Thymus (tissue), 14 donors: ENCODE measurements at places on chromosomes 5 and 9. TPM values are rescaled to one million over a fixed set of nuclear protein-coding genes. Genes with fewer than 3 reads are reported as not detected.

DNA sequence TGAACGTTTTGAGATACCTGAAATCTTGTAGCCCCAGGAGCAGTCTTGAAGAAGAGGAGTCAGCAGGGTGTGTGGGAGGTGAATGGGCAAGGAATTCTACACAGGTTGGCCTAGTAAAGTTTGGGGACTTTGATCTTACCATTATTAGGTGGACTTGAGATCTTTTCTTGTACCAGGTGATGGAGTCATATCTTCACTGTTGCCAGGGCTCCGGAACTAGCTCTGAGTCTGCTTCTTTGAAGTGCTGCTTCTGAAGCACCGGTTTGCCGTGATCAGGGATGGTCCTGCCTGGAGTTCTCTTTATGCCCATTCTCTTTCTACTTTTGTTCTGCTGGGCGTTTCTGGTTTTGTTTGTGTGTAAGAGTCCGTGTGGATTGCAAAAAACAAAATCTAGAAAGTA lies 27.4 kb downstream of the RCL1 start:
- H3K36me3 ChIP-seq: no peaks in the 10 kb centered on the region
- no peaks in the 10 kb centered on the region for H3K27me3 ChIP-seq
- H3K4me1 ChIP-seq: peaks cover 5% of the 10 kb centered on the region
- DNase-seq: no peak

- no peaks in the 10 kb centered on the region for H3K36me3 ChIP-seq
- DNase-seq: no peak
- H3K27ac ChIP-seq: no peak overlapping the region
- H3K4me3 ChIP-seq: no peak overlapping the region
- no peaks in the 10 kb centered on the region for H3K4me1 ChIP-seq
Measured at GRCh38 chr9:82036086-82036485, 47.5 kb downstream of the SPATA31D1 start.

DNA sequence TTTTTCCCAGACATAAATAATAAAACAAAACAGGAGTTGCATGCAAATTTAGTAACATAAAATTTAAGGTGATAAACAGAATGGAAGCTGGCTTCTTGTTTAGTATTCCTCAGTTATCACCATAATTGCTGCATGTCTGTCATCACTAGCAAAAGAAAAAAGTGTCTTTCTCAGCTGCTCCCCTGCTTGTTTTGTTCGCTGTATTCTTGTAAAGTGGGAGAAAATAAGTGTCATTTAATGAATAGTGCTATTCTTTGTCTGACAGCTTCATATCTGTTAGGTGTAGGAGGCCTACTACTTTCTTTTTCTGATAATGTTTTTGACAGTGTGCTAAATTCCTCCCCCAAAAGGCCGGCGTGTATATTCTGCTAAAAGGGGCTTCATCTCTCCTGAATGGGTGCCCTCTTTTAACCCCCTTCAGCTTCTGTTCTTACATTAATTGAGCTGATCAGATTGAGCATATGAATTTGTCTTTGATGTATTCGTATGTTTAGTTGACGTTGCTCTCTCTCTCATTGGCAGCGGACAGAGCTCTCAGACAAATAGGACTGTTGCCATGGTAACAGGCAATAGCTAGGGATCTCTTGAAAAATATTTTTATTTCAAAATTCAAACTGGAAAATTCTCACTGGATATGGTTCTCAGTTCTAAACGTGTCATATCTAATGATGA lies 303.8 kb downstream of the KIAA0825 start:
- DNase-seq: no peak
- H3K27me3 ChIP-seq: no peaks in the 10 kb centered on the region
- H3K4me1 ChIP-seq: no peaks in the 10 kb centered on the region
- no peak overlapping the region for H3K27ac ChIP-seq
- no peaks in the 10 kb centered on the region for H3K36me3 ChIP-seq

DNA sequence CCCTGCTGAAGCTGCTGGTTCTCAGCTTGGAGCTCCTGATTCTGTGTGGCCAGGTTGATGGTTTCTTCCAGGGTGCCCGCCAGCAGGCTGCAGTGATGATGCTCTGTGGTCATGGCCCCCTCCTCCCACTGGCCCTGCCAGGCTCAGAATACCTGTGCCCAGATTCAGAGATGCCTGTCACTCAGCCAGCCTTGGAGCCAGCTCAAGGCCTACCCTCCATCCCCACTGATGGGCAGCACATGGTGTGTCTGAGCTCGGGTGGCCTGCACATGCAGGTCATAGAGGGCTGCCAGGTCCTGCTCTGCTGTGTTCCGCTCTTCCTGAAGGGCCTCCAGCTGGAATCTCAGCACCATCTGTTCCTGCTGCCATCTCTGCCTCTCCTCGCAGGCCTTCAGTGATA lies 5.4 kb downstream of the SLC35A4 start:
- DNase-seq: no peak
- peaks cover 31% of the 10 kb centered on the region for H3K36me3 ChIP-seq
- peaks cover 9% of the 10 kb centered on the region for H3K4me1 ChIP-seq
- H3K27ac ChIP-seq: no peak overlapping the region

DNA sequence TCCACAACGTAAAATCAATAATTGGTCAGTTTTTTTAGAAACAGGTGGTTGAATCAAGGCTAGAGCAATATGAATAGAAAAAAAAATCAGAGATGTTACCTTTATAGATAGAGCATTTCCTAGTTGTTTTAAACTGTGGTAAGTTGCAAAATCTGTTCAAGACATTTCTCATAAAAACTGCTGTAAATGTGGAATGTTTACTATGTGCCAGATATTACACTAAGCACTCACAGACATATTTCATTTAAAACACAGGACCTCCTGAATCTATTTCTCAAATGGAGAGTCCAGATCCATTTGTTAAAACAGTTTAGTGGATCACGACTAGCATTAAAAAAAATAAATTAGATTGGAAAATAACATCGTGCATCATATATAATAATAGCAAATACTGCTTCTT lies 570.0 kb upstream of the ZNF608 start:
- H3K27me3 ChIP-seq: no peaks in the 10 kb centered on the region
- H3K27ac ChIP-seq: no peak overlapping the region
- no peaks in the 10 kb centered on the region for H3K4me1 ChIP-seq
- no peak overlapping the region for H3K4me3 ChIP-seq

GRCh38 chr5:67400752-67401151 lies 204.2 kb upstream of the CD180 start:
- H3K27me3 ChIP-seq: no peaks in the 10 kb centered on the region
- H3K4me3 ChIP-seq: no peak overlapping the region
- no peaks in the 10 kb centered on the region for H3K36me3 ChIP-seq

- no peak for DNase-seq
- H3K4me1 ChIP-seq: no peaks in the 10 kb centered on the region
- H3K4me3 ChIP-seq: no peak overlapping the region
- H3K36me3 ChIP-seq: no peaks in the 10 kb centered on the region
Measured at GRCh38 chr5:35736280-35736679, 118.6 kb downstream of the SPEF2 start.

- no peaks in the 10 kb centered on the region for H3K36me3 ChIP-seq
- H3K4me1 ChIP-seq: no peaks in the 10 kb centered on the region
- no peak for DNase-seq
Measured at GRCh38 chr5:107557051-107557658, 113.6 kb downstream of the EFNA5 start.

DNA sequence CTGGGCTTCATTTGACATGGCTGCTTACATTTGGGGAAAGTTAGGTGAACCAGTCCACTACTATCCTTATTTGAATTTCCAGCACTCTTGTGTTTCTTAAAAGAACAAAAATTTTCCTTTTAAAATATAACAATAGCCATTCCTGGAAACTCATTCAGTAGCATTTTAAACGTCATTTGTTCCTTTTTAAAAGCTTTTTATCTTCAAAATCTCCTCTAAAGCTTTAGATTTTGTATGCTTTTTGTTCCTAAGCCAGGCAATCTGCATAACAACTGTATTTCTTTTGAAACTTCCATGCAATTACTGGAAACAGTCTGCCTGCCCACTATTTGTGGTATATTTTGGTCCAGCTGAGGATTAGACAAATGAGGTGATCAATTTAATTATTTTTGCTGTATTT lies 172.2 kb upstream of the PLCXD3 start:
- no peak overlapping the region for H3K27ac ChIP-seq
- DNase-seq: no peak
- H3K36me3 ChIP-seq: no peaks in the 10 kb centered on the region
- H3K4me3 ChIP-seq: no peak overlapping the region
- no peaks in the 10 kb centered on the region for H3K27me3 ChIP-seq

GRCh38 chr9:88177371-88177770 lies 39.1 kb upstream of the SPATA31C2 start:
- H3K27ac ChIP-seq: no peak overlapping the region
- H3K27me3 ChIP-seq: no peaks in the 10 kb centered on the region
- H3K36me3 ChIP-seq: no peaks in the 10 kb centered on the region
- H3K4me1 ChIP-seq: no peaks in the 10 kb centered on the region

DNA sequence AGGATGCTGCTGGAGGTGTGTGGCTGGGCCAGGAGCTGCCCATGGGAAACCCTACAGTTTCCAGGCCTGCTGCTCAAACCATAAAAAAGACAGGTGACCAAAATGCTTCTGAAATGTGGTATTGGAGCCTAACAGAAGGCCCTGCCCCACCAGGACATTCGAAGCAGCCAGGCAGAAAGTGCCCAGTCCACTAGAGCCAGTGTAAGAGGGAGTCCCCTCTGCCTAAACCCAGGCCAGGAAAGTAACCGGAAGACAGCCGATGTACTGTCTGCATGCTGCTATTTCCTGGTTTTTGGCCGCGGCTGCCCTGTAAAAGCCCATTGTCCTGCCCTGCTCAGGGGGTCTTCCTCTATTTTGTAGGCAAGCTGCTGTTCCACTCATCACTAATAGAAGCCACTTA lies 150.7 kb upstream of the IRX2 start:
- no peak overlapping the region for H3K27ac ChIP-seq
- H3K4me1 ChIP-seq: no peaks in the 10 kb centered on the region
- no peaks in the 10 kb centered on the region for H3K27me3 ChIP-seq
- DNase-seq: no peak

- H3K36me3 ChIP-seq: no peaks in the 10 kb centered on the region
- no peak overlapping the region for H3K27ac ChIP-seq
- H3K27me3 ChIP-seq: no peaks in the 10 kb centered on the region
- DNase-seq: no peak
- H3K4me3 ChIP-seq: no peak overlapping the region
Measured at GRCh38 chr5:107418902-107419301, 251.8 kb downstream of the EFNA5 start.

DNA sequence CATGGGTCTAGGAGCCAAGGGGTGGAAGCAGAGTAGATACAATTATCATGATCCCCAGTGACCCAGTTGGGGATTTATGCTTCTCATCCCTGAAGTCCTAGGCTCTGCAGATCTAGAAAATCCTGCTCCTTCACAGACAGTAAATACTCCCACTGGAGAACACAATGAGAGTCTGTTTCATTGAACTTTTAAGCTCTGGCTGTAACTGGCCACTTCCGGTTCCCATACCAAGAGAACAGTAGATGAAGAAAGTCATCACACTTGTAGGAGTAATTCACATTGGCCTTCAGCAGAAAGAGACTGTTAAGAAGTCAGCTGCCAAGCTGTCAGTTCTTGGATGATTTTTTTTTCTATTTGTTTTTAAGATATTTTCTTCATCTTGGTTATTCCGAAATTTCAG lies 597.1 kb downstream of the ACTL7B start:
- H3K27ac ChIP-seq: no peak overlapping the region
- no peak for DNase-seq
- no peaks in the 10 kb centered on the region for H3K4me1 ChIP-seq

DNA sequence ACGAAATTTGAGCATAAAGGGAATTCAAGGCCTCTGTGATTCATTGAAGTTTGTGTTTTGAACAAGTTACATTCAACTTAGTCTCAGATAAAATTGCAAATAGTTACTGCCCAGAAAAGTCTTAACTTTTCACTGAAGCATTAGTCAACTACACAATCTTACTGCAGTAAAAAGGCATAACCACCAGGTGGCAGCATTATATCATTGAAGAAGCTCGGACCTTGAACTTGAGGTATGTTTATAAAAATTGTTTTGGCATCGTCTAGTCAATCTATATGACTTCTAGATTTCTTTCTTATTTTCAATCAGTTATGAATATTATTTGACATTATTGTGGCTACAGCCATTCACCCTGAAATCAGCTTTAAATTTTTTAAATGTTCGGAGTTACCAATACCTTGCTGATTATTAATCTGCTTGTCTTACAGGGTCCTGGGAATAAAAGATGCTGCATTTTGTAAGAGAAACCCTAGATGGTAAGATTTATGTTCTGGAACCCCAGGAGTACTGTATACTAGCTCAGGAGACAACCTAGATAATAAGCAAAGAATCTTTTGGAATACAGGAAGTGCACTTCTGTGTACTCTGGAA lies 83.9 kb upstream of the GRAMD2B start:
- H3K4me1 ChIP-seq: no peaks in the 10 kb centered on the region
- no peaks in the 10 kb centered on the region for H3K36me3 ChIP-seq
- DNase-seq: peak; percentile 60
- no peak overlapping the region for H3K27ac ChIP-seq
- H3K27me3 ChIP-seq: peaks cover 4% of the 10 kb centered on the region

- no peak overlapping the region for H3K4me3 ChIP-seq
- H3K4me1 ChIP-seq: no peaks in the 10 kb centered on the region
- no peaks in the 10 kb centered on the region for H3K27me3 ChIP-seq
- H3K36me3 ChIP-seq: peaks cover 19% of the 10 kb centered on the region
Measured at GRCh38 chr9:111381006-111381405, 51.0 kb upstream of the OR2K2 start.

DNA sequence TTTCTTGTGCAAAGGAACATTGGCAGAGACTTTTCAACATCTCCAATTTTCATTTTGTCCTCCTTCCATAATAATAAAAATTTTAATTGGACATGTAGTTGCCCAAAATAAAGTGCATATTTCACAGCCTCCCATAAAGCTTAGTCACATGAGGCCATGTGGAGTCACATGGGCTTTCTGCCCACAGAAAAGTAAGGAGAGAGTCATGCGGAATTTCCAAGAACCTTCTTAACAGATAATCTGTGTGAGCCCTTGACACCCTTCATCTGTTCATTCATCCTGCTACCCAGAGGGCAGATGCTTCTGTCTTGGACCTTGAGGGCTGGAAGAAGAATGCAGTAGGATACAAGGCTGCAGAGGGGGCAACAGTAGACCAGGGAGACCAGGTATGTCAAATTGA lies 60.7 kb downstream of the APTX start:
- H3K27me3 ChIP-seq: no peaks in the 10 kb centered on the region
- H3K36me3 ChIP-seq: no peaks in the 10 kb centered on the region
- no peak overlapping the region for H3K27ac ChIP-seq
- H3K4me1 ChIP-seq: no peaks in the 10 kb centered on the region

DNA sequence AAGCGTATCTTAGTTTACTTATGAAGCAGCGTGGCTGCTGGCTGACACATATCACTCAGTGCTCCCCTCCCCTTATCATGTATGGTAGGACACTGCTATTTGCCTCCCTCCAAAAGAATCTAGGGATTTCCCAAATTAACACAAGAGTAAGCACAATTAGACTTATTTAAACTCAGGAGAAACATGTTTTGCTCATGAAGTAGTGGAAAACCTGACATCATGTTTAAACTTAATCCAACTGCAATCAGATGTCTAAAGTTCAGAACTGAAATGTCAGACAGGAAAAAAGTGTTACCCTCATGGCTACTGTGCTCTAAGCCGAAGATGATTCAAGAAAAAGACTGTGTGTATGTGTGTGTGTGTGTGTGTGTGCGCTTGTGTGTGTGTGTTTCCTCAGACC lies 324.1 kb upstream of the TNC start:
- no peaks in the 10 kb centered on the region for H3K27me3 ChIP-seq
- H3K27ac ChIP-seq: no peak overlapping the region
- DNase-seq: no peak
- H3K4me3 ChIP-seq: no peak overlapping the region
- no peaks in the 10 kb centered on the region for H3K36me3 ChIP-seq

Gene CYFIP2
- 98.9 TPM for total RNA-seq

Gene ARRDC1
- 21.3 TPM for total RNA-seq

Gene OTP
- total RNA-seq: 0.05 TPM

Gene IL5
- not detected for total RNA-seq

Gene C5orf58
- total RNA-seq: not detected

Gene HEMGN
- total RNA-seq: 16.9 TPM

Gene DMGDH
- total RNA-seq: 0.99 TPM

Gene UGT3A2
- 6.8 TPM for total RNA-seq

Gene TRIM32
- 7.6 TPM for total RNA-seq
